ENCODE measurements at places on chromosomes 2 and 18. TPM values are rescaled to one million over a fixed set of nuclear protein-coding genes. Genes with fewer than 3 reads are reported as not detected.

LYPD6B gene
- 0.37 TPM for total RNA-seq

- no peak overlapping the region for H3K4me3 ChIP-seq
- no peaks in the 10 kb centered on the region for H3K36me3 ChIP-seq
- DNase-seq: no peak
- H3K4me1 ChIP-seq: peaks cover 5% of the 10 kb centered on the region
- H3K27ac ChIP-seq: no peak overlapping the region
- peaks cover 71% of the 10 kb centered on the region for H3K27me3 ChIP-seq
Observed at GRCh38 chr2:165466386-165466785, 3.1 kb upstream of the CSRNP3 start.

CPS1 gene
- 18.4 TPM for total RNA-seq

GRCh38 chr2:240624950-240625621 lies at the start of gene GPR35:
Gene GPR35, plus strand, starts transcription at chr2:240625480. Its CDS starts 4,473 bp downstream, at chr2:240629953.
- H3K36me3 ChIP-seq: no peaks in the 10 kb centered on the region
- no peaks in the 10 kb centered on the region for H3K27me3 ChIP-seq
- no peaks in the 10 kb centered on the region for H3K4me1 ChIP-seq
- no peak for DNase-seq
- no peak within 1 kb of the TSS for H3K4me3 ChIP-seq

- H3K27me3 ChIP-seq: no peaks in the 10 kb centered on the region
- peaks cover 7% of the 10 kb centered on the region for H3K36me3 ChIP-seq
- no peaks in the 10 kb centered on the region for H3K4me1 ChIP-seq
- no peak overlapping the region for H3K27ac ChIP-seq
- DNase-seq: no peak
Observed at GRCh38 chr2:111200333-111200881, 79.7 kb downstream of the BCL2L11 start.

- H3K27me3 ChIP-seq: no peaks in the 10 kb centered on the region
- DNase-seq: no peak
- H3K4me1 ChIP-seq: peaks cover 17% of the 10 kb centered on the region
Observed at GRCh38 chr2:197908156-197908555, 103.8 kb downstream of the PLCL1 start.

SH2D6 gene
- total RNA-seq: 0.84 TPM

- H3K27me3 ChIP-seq: no peaks in the 10 kb centered on the region
- H3K27ac ChIP-seq: no peak overlapping the region
- no peak for DNase-seq
- H3K4me1 ChIP-seq: no peaks in the 10 kb centered on the region
Observed at GRCh38 chr2:63159262-63159661, 108.6 kb downstream of the OTX1 start.

TCF23 gene
- total RNA-seq: not detected

All from MCF 10A (cell line).